AG04450 (cell line): ENCODE measurements at places on chromosomes 1 and 21.

GRCh38 chr1:158819461-158820443, 11.4 kb upstream of the MNDA start:
- no peak for DNase-seq

- DNase-seq = peak; percentile 88
Measured at GRCh38 chr21:45140346-45140940, 66.1 kb downstream of the ADARB1 start.

GRCh38 chr1:171883849-171884248, 42.6 kb downstream of the DNM3 start:
- DNase-seq = no peak

DNA sequence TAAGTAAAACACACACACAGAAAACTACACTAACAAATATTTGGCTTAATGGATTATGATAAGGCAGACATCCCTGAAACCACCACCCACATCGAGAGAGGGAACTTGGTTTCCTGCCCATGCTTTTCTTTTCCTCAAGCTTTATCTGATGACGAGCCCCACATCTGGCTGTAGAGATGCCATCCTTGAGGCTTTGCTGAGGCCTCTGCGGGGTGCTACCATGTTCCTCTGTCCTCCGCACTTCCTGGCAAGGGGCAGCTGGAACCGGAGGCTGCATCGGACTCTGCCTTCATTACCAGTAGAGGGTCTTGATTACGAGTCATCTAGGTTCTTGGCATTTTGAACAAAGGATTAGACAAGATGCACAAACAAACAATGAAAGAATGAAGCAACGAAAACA, 21.7 kb upstream of the C1orf174 start:
- DNase-seq = no peak

DNA sequence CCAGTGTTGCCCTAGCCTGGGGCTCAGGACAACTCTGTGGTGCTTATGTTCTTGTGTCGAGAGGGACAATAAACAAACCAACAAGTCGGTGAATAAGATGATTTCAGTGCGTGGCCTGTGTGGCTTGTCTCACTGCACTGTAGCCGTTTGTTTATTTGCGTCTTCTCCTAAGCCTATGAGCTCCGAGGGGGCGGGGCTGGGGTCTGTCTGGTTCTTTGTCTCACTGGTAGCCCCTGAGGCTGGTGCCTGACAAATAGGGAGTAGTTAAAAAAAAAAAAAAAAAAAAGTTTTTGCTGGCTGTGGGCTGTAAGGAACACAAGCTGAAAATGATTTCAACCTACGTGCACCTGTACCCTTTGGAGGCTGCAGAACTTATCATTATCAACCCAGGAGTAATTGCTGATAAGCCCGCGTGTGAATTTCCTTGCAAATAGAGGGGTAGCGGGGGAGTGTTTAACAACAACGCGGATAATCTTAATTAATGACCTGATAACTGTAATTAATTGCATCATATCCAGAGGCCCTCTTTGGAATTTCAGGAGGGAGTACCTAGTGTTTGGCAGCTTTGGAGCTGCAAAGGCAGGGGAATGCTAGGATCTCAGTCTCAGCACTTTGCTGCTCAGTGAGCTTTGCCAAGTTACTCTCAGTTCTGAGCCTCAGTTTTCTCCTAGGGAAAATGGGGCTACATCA, 925 bp upstream of the ARHGEF10L start:
- no peak for DNase-seq

DNA sequence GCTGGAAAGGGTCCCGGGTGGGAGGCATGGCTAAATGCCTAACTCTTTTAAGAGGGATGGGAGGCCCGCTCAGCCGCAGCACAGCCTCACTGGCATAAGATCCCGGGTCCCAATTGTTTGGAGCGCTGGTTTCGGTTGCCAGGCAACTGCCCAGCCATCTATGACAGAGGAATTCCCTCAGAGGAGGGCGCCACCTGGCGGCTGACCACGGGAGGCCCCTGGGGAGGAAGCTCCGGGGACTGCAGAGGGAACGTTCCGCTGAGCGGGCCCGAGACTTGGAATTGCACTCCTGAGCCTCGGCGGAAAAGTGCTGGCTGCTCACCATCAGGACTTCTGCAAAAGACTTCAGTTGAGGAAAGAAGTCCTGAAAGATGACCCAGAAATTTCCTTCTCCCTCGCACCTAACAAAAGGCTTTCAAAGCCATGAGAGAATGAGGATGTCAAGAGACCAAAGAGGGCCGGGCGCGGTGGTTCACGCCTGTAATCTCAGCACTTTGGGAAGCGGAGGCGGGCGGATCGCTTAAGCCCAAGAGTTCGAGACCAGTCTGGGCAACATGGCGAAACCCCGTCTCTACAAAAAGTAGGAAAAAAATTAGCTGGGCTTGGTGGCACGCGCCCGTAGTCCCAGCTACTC, 1.1 kb upstream of the ELAPOR1 start:
- peak; percentile 66 for DNase-seq

DNA sequence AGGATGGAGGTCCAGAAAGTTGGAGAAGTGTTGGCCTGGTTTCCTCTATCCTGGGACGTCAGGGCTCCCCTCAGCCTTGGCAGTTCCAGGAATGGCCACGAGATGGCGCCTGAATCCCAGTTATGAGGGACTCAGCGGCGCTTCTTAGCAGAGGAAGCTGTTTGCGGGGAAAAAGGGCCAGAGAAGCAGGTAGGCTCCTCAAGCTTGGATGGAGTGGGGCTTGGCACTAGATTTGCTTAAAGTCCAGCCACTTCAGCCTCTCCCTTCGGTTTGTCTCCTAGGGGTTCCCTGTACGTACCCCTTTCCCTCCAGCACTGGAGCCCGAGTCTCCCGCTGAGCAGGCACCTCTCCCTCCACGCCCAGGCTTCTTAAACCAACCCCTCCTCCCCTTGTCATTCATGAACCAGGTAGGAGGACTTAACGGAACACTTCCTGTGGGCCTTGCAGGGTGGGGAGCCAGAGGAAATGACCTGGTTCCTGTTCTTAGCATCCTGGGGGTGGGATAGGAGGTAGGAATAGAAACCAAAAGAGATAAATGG, 32.0 kb upstream of the TENT5B start:
- DNase-seq = peak; percentile 26

- no peak for DNase-seq
Measured at GRCh38 chr1:215471463-215471862, 95.6 kb upstream of the KCTD3 start.

DNA sequence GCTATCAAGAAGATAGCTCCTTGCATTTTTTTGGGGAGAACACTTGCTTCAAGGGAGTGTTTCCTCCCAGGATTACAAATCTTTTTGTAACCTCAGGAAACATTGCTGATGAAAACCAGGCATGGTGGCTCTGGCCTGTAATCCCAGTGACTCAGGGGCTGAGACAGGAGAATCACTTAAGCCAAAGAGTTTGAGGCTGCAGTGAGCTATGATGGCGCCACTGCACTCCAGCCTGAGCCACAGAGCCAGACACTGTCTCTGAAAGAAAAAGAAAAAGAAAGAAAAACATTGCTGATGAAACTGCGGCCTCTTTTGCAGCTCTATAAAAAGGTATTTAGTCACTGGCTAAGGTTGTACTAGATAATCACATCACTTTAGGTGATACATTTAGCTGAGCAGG, 7.3 kb downstream of the RNU1-2 start:
- DNase-seq = no peak

- DNase-seq = no peak
Measured at GRCh38 chr1:204643503-204643902, 42.0 kb downstream of the LRRN2 start.

GRCh38 chr1:205371871-205372660, 15.3 kb upstream of the KLHDC8A start:
- peak; percentile 53 for DNase-seq

DNA sequence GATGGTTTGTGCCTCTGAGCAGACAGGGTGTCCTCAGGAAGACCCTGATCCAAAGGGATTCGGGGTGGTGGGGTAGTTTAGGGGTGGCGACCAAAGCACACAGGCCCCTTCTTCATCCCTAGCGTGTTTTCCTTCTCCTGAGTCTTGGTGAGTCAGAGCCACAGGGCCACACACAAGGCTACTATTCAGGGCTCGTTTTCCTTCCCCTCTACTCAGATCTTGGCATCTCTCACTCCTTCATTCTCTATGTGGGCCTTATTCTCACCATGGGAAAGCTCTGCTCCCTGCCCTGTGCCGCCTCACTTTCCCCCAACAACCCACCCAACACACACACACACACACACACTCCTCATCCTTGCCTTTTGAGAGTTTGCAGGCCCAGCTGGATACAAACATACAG, 43.6 kb upstream of the WNT2B start:
- DNase-seq = no peak

- DNase-seq = no peak
Measured at GRCh38 chr1:93739472-93739871, 57.8 kb upstream of the BCAR3 start.

DNA sequence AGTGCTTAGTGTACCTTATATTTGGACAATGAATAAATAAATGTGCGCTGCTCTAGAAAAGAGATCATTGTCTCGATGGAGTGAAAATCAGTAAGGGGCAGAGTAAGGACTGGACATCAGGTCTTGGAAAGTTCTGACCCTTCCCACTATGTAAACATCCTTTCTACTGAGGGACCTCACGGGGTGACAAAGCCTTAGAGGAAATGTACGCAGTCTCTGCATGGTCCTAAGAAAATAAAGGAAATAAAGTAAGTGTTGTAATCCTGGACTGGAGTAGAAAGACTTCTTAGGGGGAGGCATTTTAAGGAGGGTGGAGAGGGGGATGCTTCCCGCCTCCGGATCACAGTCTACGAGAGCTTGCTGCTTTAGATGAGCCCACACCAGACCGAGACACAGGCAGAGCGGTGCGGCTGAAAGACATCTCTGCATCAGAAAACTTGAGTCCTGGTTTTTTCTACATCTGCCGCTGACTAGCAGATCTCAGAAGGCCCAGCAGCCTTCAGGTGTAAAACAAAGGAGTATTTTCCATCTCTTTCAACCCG, 22.3 kb upstream of the GPR137B start:
- no peak for DNase-seq

DNA sequence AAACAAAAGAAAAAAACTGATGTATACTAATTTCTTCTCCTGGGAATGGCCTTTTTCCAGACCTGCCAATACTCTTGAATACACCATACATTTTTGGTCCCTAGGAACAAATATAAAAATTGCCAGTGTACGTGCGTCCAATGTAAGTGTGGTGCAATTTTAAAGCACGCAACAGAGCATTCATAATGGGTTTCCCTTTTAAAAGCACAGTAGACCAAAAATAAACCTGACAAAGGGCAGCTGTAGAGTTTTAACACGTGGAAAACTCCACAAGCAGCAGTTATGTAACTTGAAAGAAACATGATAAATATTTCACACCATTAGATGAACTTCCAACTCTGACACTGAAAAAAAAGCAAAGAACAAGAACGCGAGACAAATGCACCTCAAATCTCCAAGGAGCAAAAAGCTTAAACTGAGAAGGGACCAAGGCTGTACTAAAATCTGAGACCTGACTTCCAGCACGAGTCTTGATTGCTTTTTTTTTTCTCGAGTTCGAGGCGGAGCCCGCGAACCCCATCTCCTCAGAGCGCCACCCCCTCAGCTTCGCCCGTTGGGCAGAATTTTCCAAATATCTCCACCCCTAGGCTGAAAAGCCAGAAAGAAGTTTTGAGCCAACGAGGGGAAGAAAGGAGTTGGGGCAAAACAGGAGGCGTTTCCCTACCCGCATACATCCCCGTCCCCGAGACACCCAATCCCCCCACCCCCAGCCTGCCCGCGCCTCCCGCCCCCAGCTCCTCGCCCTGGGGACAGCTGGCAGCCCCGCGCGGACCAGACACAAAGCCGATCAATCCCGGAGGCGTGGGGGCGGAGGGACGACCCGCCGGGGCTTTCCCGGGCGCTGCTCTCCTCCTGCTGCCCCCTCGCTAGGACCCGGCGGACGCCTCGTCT, at the start of gene JAM2:
Gene JAM2 (plus strand): TSS at position 599 of the 891 bp plus-strand sequence. CDS start 564 bp downstream, outside the sequence.
- no peak for DNase-seq

DNA sequence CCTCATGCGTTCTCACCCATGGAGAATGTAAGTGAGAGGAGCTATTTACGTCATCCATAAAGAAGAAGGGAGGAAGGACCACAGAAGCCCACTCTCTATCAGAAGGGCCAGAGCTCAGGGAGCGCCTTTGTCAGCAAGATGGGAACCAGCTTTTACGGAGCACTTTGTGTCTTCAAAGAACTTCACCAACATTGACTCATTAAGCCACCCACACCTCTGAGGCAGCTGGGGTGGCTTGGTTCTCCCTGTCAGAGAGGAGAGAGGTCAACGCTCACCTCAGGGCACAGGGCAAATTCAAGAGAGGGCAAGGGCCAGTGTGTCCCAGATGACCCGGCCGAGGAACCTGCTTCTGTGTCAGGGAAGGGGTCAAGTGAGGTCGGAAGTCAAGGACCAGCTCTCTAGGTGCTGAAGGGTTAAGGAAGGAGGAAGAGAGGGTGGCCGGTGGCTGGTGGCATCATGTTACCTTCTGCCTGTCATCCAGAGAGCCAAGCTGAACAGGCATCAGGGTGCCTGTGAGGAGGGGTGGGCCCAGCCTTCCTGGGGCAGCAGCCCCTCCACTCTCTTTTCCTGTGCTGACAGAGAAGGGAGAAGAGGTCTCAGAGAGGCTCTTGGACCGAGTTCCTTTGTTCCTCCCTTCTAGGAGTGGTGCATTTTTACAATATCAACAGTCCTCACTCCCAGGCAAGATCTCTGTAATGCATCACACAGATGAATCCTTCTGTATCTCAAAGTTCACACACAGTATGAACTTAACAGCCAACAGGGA, 109.0 kb downstream of the ETS2 start:
- DNase-seq = no peak

- no peak for DNase-seq
Measured at GRCh38 chr1:100377590-100378361, 25.5 kb downstream of the CDC14A start.

DNA sequence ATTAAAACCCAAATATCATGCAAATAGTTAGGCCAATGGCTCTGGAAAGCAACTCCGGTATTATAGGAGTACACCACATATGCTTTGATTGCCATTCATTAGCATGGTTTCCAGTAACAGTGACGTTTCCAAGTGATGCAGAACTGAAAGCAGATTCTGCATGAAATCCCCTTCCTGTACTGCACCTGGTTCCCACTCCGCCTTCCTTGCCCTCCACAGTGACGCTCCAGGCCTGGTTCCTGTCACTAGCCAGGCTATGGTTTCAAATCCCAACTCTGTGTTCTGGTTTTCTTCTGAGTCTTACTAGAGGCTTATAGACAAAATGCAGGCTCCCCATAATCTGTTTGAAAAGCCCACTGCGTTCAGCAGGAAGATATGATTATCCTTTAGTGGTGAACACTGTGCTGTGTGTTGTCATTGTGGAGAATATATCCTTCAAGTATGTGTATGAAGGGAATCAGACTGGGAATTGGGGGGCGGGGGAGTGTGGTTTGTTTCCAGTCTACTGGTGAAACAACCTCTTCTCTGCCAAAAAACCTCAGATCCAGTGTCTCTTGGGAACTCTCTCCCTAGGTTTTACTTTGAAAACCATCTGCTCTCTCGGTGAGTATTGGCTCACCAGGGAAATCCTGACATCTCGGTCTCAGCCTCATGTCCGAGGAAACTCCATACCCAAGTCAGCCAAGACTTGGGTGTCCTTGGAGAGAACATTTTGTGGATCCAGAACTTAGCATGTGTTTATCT, 78.7 kb downstream of the TYW3 start:
- no peak for DNase-seq
